ENCODE measurements at places on chromosomes 16 and 17.

- DNase-seq: no peak
Observed at GRCh38 chr16:57972306-57972705, 1.4 kb upstream of the CNGB1 start.

- DNase-seq: no peak
Observed at GRCh38 chr17:77287432-77288068, 146.8 kb downstream of the SEC14L1 start.

GRCh38 chr17:7478276-7479212, 887 bp downstream of the ZBTB4 start:
- DNase-seq: peak; percentile 62

DNA sequence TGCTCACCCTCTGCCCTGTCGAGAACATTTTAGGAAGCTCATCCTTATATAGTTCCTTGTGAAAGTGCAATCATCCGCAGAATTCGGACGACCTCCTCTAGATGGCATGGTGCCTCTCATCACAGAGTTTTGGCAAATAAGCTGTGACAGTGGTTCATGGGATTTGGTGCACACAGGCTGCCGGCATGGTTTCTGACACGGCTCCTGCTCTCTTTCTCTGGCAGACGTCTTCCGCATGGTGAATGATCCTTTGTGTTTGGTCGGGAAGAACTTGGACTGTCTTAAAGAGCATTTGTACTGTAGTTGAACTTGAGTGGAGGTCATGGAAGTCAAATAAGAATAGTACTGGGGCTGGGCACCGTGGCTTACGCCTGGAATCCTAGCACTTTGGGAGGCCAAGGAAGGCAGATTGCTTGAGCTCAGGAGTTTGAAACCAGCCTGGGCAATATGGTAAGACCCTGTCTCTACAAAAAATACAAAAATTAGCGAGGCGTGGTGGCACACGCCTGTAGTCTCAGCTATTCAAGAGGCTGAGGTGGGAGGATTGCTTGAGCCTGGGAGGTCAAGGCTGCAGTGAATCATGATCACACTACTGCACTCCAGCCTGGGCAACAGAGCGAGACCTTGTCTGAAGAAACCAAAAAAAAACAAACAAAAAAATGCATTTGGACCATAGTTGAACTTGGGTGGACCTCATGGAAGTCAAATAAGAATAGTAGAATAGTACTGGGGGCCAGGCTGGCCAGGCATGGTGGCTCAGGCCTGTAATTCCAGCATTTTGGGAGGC, 34.7 kb upstream of the NAT9 start:
- no peak for DNase-seq

DNA sequence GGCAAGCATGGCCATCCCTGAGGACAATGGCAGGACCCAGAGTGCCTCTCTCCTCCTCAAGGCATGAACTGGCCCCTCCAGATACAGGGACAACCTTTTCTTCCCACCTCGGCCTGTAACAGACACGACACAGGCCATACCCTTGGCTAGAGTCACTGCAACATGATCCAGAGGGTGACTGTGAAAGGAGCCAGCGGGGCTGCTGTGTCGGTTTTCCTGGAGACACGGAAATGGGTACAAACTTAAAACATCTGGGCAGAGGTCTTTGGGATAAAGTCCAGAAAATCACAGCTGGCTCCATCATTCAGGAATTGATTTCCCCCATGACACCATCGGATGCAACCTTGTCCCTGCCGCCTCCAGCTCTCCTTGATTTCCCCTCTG, 5.3 kb downstream of the CEP295NL start:
- no peak for DNase-seq

GRCh38 chr17:42617956-42618431, 8.5 kb downstream of the TUBG1 start:
- no peak for DNase-seq

- no peak for DNase-seq
Observed at GRCh38 chr17:61230972-61231820, 168.4 kb upstream of the TBX2 start.
